ENCODE measurements at places on chromosomes 5 and 9. TPM values are rescaled to one million over a fixed set of nuclear protein-coding genes. Genes with fewer than 3 reads are reported as not detected.

The KIAA1191 gene
- 70.8 TPM for total RNA-seq

The PCDHGB1 gene
- 7.8 TPM for total RNA-seq

GRCh38 chr9:6068983-6069382 lies 53.6 kb upstream of the RANBP6 start:
- DNase-seq: no peak

DNA sequence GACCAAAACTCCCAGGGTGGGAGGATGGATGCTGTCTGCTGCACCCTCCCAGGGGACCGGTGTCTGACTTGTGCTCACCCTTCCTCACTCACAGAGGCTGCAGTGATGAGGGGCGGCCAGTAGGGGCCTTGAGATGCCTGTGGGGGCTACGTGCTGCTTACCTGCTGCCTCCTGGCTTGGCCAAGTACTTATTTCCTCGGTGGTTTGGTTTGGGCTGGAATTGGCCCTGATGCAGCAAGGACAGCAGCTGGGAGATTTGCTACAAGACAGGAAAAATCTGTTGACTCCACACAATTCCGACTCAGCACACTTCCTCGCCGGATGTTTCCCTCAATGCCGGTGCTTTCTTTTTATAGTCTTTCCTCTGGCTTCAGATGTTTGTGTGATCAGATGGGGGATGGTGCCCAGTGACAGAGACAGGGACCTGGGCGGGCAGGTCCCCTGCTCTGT lies 6.6 kb downstream of the PCDH12 start:
- no peak for DNase-seq

DNA sequence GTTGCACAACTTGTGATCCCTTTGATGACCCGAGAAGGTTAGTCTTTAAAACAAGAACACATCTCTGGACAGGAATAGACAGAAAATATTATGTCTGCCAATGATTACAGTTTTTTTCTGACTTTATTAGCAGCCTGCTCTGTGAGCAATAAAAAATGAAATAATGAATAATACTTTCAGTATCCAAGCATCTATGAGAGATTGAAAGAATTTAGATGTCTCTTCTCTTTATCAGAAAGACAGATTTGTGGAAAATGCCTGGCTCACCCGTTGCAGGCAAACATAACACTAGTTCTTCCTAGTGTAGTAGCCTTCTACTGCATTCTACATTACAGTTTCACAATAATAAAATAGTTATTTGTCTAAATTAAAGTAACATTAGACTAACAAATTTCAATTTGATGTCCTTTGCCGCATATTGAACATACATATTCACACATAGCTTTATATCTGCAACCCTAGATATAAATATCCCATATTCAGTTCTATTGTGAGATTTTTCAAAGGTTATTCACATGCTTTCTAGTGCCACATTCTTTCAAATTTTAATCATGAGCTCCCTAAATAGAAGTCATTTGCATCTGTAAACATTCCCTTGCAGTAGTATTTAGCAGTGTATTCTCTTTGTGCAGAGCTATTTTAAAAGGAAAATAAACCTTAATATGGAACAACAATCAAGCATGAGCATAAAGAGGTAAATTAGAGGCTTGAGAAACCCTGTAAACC lies 267.3 kb downstream of the EFNA5 start:
- DNase-seq: no peak

The CYLC2 gene
- not detected for total RNA-seq

- DNase-seq: no peak
Measured at GRCh38 chr5:170513856-170514525, 10.2 kb downstream of the KCNIP1 start.

The UBTD2 gene
- total RNA-seq: 8.6 TPM

DNA sequence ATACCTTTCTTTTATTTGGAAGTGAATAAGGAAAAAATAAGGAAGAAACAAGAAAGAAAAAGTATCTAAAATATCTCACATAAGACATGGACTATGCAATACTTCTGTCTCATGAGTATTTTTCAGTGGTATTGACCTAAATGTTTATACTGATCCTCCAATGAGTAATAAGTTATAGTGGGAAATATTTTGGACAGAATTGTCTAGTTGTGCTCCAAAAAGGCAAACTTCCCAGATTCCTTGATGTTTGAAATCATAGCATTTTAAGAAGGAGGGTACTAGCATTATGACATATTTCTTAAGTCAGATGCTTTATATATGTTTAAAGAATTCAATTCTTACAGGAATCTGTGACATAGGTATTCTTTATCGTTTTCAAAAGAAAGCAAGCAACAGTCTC lies 34.5 kb upstream of the BASP1 start:
- DNase-seq: no peak

GRCh38 chr5:11555171-11555570 lies 349.1 kb downstream of the CTNND2 start:
- DNase-seq: no peak

- DNase-seq: no peak
Measured at GRCh38 chr5:92268343-92268742, 885.2 kb upstream of the ARRDC3 start.

DNA sequence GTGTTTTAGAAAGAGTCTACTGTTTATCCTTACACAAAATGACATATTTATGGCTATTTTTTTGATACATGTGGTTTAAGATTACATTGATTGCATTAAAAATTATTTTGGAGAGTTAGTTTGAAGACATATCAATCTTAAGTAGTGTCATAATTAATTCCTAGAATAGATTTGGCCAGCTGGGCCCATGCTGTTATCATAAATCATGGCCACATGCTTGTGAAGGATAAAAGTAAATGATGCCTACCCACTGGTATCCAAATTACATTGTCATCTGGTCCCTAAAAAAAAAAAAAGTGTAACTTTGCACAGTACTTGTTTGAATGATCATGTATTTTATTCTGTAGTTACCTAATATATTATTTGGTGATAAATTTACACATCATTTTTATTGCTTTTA lies 96.9 kb downstream of the PARP8 start:
- DNase-seq: no peak

The SLC12A7 gene
- 172 TPM for total RNA-seq

The ZNF879 gene
- 4.0 TPM for total RNA-seq

DNA sequence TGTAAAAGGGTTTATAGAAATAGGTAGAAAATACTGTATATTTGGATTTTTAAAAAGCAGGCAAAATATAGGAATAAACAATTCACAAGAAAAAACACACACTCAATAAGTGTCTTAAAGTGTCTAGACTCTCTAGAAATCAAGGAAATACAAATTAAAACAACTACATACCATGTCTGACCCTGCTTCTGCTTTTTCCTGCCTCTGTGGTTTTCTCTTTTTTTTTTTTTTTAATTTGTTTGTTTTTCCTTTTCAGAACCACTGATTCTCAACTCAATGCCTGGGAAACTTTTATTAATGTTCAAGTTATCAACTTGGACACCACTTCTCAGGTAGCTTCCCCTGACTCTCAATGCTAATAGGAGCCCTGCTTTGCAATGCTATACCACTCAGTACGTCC lies 25.5 kb upstream of the TAS2R1 start:
- no peak for DNase-seq

GRCh38 chr5:86152988-86153560 lies 464.7 kb upstream of the COX7C start:
- DNase-seq: no peak

DNA sequence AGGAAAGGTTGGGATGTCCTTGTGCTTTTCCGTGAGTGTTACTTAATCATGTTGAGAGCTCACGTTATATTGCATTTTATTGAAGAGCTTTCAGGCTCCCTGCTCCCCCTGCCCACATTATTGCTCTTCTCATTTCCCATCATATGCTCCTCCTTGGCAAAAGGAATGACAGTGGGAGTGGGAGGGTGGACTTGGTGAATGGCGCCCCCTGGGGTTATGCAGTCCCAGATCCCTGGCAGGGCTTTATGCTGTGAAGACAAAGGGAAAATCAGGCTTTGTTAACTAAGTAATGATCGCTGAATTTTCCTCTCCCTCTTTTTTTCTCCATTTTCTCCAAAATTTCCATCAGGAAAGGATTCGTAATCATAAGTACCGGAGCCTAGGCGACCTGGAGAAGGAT lies 166.6 kb downstream of the SMARCA2 start:
- no peak for DNase-seq

- DNase-seq: no peak
Measured at GRCh38 chr5:170338291-170338690, 40.7 kb upstream of the LCP2 start.

The GBGT1 gene
- 6.4 TPM for total RNA-seq

GRCh38 chr9:121302341-121302740 lies 34.4 kb downstream of the GSN start:
- DNase-seq: no peak

DNA sequence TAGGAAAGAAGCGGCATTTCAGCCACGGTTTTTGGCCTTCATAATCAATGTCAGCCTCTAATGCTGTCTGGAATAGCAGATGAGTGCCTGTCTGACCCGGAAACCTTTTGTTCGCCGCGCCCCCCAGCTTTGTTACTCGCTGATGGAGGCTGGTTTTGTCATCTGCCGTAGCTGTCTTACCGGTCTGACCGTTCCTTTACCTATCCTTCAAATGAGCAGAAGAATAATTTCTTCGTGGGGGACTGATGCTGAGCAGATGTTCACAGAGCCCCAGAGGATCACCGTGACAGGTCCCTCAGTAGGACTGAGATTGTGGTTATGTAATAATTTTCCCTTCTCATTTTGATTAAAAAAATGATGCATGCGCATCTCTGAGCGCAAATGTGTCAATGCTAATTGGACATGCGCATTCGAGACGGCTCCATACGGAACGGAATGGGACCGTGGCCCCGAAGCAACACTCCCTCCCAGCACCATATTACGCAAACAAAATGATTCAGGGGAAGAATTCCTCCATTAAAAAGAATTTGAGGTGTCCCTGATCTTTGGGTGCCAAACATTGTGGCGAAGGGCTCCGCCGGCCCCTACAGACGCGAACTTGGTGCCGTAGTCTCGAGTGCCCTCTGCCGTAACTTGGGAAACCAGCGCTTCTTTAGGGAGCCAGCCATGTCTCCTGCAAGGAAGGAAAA lies 27.6 kb downstream of the TLX3 start:
- peak; percentile 55 for DNase-seq

Data from Right ventricle myocardium superior (tissue), 1 donor.